Keratinocyte (primary cell): ENCODE measurements at places on chromosomes 16 and 17. TPM values are rescaled to one million over a fixed set of nuclear protein-coding genes. Genes with fewer than 3 reads are reported as not detected.

DNA sequence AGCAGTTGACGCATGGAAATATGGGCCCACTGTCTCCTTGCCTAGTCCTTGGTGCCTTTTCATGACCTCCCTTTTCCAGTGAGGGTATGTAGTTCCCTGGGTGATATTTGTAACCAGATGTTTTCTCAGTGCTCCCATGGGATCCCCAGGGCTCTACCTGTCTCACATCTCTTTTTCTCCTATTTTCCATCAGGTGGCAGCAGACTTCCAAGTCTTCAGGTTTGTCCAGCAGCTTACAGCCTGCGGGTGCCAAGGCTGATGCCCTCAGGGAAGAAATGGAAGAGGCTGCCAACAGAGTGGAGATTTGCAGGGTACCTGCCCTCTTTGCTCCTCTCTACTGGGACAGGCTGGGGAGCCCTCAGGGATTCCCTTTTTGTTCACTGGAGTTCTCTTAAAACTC is 89.1 kb downstream of the ELAC2 start:
- no peak for DNase-seq

Gene EFCAB5
- 0.08 to 0.17 TPM (median 0.13 TPM) in 3 replicates for polyA plus RNA-seq

GRCh38 chr17:3926860-3927627 is 10.8 kb upstream of the P2RX1 start:
- no peak for DNase-seq

GRCh38 chr17:58432806-58433573 is 15.7 kb upstream of the RNF43 start:
- DNase-seq = no peak

GRCh38 chr17:58378733-58379510 is 26.9 kb upstream of the SUPT4H1 start:
- no peak for DNase-seq

Gene ENPP7
- polyA plus RNA-seq = not detected in 3 replicates

Gene CTRB2
- polyA plus RNA-seq = not detected in 3 replicates

Gene ASPA
- polyA plus RNA-seq = not detected in 3 replicates

Gene RAMP2
- 0.19 TPM in 1 of 3 replicates, not detected in the others for polyA plus RNA-seq

Gene KRT37
- 0.03 to 0.08 TPM (median 0.04 TPM) in 3 replicates for polyA plus RNA-seq

GRCh38 chr16:81817296-81817695 is 38.2 kb downstream of the PLCG2 start:
- DNase-seq = no peak
